Jurkat, Clone E6-1 (cell line): ENCODE measurements at places on chromosomes 5 and 9.

DNA sequence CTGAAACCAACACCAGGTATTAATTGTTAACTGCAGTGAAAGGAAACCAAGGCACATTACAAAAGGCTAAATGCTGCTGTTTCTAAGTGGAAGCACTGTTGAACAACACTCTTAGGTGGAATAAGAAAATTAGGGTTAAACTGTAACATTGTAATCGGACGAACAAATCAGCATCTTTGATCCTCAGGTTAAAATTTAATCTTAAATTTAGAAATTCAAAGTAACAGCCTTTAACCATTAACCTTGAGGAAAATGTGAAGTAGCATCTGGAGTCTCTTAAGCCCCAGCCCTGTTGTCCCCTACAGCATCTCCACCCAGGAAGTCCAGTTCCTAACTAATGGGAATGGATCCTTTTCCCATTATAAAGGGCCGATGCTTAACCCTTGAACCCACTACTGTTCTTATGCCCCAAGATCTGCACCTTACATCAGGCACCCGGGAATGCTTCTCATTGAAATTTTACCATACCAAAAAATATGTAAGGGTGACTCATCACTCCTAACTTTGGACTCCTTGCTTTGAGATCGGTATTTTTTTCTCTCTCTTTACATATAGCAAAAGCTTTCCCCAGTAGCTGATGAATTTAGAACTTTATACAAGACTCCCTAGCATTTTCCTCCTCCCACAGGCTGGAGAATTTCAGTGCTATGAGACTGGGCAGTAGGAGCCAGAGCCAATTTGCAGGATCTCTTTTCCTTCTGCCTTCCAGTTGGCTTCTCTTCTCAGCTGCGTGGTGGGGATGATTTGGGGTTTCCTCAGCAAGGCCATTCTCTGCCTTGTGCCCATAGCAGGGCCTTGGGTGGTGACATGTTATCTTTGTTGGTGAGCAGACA lies 32.0 kb upstream of the ITGA2 start:
- no peak for DNase-seq

DNA sequence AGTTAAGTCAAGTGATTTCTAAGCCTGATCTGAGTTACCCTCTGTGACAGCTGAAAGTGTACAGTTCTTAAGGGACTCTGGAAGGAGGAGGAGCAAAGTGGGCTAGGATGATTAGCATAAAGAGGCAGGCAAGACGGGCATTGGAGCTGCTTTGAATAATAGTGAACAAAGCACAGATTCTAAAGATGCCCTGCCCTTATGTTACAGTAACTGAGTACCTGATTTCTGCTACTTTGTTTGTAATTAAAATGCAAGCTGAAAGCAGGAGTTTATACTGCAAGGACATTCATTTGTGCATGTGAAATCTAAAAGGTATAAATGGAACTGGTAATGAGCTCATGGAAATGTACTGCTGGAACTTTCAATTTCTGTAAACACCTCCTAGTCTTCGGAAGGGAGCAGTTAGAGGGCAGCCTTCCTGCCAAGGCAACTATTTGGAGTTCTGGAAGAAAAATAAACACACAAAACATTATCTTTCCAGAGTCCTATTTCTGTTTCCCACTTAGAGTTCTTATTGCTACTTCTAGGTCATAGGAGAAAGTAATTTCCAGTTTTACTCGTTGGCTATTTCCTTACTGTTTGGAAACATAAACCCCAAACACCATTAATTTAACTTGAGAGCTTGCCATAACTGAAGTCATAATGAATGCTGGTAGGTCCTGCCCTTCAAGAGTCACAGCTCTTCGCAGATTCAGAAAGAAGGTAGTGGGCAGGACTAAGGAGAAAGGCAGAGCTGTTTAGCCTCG lies at the start of gene RANBP3L:
Gene RANBP3L (minus strand): TSS at position 45 of the 746 bp plus-strand sequence. CDS start 486 bp downstream, outside the sequence.
- DNase-seq = peak; percentile 10

DNA sequence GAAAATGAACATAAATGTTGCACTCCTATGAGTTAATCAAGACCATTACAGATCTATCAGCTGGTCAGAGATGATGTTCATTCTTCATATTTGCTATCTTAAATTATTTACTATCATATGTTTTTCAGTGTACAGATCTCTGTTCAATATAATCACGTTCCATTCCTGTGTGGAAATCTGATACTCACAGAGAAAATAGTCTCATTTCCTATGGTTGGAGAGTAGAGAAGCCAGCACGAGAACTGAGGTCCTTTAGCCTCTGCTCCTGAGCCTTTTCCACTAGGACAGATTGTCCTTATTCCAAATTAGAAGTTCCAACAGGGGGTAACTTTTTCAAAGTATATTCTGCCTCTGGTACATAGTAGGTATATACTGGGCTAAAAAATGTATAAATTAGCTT lies 29.2 kb downstream of the UGCG start:
- no peak for DNase-seq

DNA sequence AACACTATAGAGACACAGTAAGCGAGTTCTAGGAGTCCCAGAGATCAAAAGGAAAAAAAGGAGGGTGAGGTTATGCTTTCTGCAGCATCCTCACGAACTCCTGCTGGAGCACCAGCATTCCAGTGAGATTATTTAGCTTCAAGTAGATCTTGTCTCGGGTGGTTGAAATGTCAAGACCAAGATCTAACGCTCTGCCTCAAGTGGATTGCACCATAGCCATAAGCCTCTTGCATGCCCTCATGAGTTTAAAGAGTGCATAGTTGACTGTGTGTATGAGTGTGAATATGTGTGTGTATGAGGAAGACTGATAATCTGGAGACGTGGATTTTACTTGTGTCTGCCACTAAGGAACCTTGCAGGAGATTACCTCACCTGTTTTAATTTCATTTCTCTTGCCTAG lies 335.3 kb upstream of the ADAMTSL1 start:
- DNase-seq = no peak

GRCh38 chr5:131262953-131263541 lies 806 bp upstream of the CDC42SE2 start:
- no peak for DNase-seq

GRCh38 chr5:60507687-60508086 lies 192.3 kb downstream of the DEPDC1B start:
- DNase-seq = no peak

- DNase-seq = no peak
Measured at GRCh38 chr9:126109575-126109974, 217.1 kb upstream of the MVB12B start.

- no peak for DNase-seq
Measured at GRCh38 chr9:80649001-80649420, 1040.3 kb downstream of the TLE1 start.

GRCh38 chr5:168301593-168302390 lies 10.3 kb downstream of the WWC1 start:
- no peak for DNase-seq

GRCh38 chr5:101643794-101644193 lies 652.3 kb downstream of the SLCO4C1 start:
- no peak for DNase-seq

GRCh38 chr5:54720341-54720740 lies 202.8 kb downstream of the SNX18 start:
- no peak for DNase-seq

- DNase-seq = no peak
Measured at GRCh38 chr5:141914797-141915196, 8.9 kb upstream of the DELE1 start.

DNA sequence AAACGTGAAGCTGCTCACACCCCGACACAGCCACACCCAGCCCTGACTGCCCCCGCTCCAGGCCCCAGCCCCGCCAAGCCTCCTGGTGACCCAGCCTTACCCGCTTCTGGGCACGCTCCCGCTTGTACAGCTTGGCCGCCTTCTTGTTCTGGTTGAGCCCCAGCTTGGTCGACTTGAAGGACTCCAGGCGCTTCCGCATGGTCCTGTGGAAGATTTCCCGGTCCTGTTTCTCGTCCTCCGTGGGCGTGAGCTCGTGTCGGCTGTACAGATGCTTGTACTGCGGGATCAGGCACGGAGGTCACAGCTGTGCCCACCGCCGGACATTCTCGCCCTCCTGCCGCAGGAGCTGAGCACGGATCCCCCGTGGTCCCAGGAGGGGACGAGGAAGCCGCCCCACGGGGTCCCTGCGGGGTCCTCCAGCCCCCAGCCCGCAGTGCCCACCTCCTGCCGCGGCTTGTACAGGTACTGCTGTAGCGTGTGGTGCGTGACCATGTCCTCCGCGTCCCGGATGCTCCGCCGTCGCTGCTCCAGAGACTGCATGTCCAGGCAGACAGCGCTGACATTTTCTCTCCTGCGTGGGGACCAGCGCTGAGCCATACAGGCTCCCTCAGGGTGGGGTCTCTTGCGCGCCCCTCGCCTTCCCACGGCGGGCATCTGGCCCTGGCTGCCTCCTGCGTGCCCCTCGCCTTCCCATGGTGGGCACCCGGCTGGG lies 33.3 kb downstream of the EXOC3 start:
- DNase-seq = no peak

DNA sequence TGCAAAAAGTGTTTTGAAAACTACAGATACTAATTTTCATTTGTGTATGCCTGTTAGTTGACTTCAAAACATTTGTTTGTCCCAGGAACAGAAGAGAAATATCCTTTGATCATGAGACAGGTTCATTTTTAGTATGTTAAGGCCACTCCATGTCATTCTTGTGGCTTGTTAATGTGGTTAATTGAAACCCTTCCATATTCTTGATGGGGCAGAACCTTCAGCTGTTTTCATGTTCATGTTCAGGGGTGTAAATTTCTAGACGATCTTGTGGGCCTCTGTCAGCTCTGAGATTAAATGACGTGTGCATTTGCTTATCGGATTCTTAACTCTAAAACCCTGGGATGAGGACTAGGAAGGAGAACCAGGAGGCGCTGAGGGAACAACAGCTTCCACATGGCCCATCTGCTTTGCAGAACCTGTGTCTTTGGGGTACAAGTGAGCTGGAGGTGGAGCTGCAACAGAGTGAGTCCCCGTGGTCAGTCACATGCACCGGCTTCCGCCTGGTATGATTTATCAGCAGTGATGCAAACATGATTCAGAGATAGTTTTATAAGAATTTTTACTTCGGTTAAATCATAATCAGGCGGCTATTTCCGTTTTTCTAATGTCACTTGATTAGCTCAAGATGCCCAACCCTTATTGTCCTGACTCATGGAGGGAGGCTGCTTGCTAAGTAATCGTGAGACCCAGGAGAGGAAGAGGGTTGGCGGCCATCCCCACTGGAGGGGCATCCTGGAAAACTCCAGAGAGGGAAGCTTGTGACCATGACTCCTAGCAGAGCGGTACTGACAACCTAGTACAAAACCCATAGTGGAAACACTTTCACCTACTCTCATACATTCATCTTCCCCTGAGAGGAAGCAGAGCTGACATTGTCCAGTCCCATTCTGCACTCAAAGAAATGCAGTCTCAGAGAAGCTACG lies 138.4 kb downstream of the C9orf152 start:
- no peak for DNase-seq

- peak; percentile 44 for DNase-seq
Measured at GRCh38 chr5:154196955-154197652, 6.6 kb downstream of the GALNT10 start.

GRCh38 chr5:54761213-54761701 lies 224.1 kb downstream of the ESM1 start:
- DNase-seq = no peak

GRCh38 chr9:37936376-37936775 lies 32.4 kb upstream of the SLC25A51 start:
- no peak for DNase-seq

GRCh38 chr5:9540791-9541190 lies 5.1 kb downstream of the SEMA5A start:
- no peak for DNase-seq

- no peak for DNase-seq
Measured at GRCh38 chr9:104915049-104915448, 12.9 kb downstream of the ABCA1 start.

DNA sequence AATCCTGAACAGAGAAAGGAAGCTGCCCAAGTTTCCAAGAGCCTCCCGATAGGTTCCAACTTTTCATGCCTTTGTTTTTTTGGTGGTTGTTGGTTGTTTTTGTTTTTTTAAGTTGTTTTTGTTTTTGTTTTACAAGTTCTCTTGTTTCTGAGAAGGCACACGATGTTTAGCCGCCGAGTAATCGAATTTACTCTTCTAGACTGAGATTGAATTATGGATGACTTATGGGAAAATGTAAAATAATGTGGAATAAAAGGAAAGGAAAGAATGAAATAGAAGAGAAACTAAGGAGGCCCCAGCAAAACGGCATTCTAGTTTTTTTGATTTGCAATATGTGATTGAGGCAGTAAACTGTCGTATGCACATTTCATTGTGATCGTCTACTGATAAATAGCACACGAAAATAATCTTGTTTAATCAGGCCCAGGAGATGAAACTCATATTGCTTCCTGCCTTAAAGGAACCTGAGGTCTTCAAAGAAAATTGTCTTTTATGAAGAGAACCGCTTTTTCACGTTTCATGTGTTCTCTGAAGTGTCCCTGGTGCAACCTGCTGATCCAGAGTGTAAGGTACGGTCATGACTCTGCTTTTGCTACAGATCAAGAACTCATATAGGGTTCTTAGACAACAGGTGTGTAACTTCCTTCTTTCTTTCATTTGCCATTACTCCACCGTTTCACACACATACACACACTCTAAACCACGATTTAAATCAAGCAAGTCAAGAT lies 1.3 kb upstream of the GNAQ start:
- peak; percentile 84 for DNase-seq

DNA sequence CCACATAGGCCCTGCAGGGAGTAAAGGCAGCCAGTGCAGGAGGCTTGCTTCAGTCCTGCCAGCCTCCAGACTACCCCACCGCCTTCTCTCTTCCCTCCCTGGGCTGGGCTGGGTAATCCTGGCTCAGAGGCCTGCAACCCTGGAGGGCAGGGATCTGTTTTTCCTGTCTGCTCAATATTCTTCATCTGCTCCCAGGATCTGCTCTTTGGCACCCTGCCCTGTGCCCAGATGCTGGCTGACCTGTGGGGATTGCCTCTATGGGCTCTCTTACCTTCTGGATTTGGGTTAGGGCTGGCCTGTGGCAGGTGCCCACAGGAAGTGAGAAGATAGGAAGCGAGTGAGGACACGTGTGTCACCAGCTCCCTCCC lies 7.3 kb upstream of the ANGPTL2 start:
- no peak for DNase-seq

DNA sequence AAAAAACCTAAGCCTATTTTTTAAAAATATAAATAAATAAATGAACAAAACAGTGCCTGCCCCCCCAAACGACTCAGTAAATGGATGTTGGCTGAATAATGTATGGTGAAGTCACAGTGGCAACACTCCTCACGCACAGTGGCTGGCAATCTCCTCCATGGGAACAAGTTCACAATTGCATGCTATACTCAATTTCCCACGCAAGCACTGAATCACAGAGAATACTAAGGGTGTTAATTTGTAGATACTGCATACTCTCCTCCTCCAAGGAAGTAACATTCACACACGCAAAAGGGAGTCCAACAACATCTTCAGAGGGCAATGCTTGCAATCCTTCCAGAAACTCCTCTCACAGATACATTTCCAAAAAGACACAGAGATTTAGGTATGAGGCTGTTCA lies 47.5 kb downstream of the SERINC5 start:
- DNase-seq = no peak

- DNase-seq = no peak
Measured at GRCh38 chr9:21565155-21565554, 83.0 kb upstream of the IFNE start.

- DNase-seq = no peak
Measured at GRCh38 chr9:14205463-14205862, 108.5 kb downstream of the NFIB start.

GRCh38 chr9:35035851-35036701 lies 36.3 kb downstream of the VCP start:
- DNase-seq = no peak
